ENCODE measurements at places on chromosomes 4 and X.

DNA sequence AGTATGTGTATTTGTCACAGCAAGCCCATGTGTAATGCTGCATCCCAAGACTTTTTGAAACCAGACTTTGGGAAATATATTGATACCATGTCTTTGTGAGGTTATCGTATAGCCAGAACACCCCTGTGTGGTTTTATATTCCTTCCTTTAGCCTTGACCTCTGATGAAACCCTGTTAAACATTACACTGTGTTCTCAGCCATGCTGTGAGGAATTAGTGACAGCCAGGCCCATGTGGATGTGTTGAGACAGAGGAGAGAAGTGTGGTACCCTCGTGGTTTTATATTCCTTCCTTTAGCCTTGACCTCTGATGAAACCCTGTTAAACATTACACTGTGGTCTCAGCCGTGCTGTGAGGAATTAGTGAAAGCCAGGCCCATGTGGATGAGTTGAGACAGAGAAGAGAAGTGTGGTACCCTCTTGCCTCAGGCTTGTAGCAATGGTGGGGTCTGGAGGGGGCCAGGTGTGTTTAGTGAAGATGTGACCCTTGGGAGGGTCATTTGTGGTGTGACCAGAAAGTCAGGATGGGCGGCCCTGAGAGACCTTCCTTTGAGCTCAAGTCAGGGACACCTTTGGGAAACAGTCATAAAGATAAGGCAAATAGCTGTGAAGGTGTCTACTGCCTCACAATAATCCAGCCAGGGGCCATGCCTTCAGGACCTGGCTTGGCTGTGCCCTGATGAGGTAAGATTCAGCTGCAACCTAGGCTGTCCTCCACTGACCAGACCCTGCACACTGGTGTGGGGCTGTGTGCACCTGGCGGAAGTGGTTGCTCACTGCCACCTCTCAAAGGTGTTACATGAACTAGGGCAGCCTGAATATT, 110.0 kb downstream of the IRF2 start:
- DNase-seq = no peak

DNA sequence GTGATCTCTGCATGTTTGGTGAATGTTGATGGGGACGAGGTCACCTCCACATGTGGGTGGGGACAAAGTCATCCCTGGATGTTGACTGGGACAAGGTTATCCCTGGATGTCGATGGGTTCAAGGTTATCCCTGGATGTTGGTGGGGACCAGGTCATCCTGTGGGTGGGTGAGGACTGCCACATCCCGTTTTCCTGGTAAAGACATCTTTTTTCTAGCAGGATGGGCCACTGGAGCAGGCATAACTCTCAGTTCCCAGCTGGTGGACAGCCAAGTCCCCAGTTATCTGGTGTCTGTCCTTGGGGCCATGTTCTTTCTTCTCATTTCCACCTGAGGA, 28.3 kb upstream of the PLCXD1 start:
- no peak for DNase-seq

- DNase-seq = no peak
Measured at GRCh38 chrX:38868321-38868720, 67.1 kb downstream of the MID1IP1 start.

DNA sequence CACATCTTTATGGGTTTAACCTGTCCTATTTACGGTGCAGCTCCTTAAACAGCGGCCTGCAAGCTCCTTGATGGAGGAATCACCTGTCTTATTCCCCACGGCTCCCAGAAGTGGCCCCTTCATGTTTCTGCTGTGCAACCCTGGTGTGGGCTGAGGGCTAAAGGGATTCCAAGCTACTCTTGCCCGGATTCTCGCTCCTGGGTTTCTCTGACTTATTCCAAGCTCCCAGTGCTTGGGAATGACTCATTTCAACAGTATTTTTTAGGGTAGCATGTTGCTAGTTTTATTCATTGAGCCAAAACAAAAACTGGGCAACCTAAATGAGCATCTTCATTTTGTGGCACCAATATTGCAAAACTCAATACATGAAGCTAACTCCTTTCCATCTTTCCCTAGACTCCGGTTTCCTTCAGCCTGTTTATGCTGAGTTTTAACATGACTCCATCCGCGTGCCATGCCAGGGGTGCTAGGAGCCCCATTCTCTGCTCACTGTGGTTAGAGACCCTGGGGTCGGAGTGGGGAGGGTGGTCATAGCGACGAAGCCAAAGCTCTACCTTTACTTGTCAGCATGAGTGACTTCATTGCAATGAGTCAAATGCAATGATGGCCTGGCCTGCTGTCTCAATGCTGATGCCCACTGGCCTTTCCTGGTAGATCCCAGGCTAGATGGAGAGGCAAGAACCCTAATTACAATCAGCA, 349.7 kb downstream of the NR3C2 start:
- DNase-seq = no peak

GRCh38 chr4:786861-787300, 39.0 kb downstream of the CPLX1 start:
- no peak for DNase-seq

- no peak for DNase-seq
Measured at GRCh38 chr4:87321888-87322287, 794 bp downstream of the HSD17B13 start.

DNA sequence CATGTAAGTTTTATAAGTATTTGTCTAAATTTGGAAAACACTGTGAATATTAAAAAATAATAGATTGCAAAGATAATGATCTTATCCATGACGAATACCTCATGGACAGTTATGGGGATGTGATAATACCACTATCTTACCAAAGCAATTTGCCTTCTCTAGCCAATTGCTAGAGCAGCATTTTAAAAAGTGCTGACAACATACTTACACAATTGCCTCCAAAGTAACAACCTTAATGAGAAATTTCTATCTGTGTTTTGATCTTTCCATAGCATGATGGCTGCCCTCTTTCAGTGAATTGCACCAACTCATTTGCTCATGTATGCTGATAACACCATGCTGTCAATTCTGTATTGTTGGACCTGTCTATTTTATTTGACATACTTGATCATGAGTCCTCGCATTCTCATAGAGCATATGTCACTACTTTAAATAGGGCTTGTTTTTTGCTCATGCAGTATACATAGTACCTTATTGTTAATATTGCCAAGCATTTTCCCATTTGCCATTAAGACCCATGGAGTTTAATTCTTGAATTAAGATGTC, 87.2 kb downstream of the MMRN1 start:
- DNase-seq = no peak

DNA sequence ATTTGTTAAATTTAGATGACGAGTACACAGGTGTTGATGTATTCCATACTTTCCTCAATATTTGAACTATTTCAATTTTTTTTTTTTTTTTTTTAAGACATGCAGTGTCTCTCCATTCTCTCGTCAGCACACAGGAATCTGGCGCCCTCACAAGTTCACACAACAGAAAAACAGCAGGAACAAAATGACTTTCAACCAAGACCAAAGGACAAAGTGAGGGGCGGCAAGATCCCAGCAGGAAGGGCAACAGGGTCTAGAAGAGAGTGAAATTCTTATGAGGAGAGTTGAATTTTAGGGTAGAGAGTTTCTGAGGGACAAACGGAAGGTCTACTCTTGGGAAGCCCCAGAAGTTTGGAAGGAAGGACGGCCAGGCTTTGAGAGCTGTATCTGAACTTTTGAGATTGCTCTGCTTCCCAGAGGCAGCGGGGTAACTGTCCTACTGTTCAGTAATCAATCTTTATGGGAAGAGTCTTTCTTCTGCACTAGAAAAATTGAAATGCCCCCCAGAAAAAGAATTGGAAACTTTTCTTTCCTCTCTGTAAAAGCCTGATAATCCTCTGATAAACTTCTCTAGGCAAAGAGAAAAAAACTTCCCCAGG, 760.2 kb downstream of the RAB28 start:
- DNase-seq = no peak

DNA sequence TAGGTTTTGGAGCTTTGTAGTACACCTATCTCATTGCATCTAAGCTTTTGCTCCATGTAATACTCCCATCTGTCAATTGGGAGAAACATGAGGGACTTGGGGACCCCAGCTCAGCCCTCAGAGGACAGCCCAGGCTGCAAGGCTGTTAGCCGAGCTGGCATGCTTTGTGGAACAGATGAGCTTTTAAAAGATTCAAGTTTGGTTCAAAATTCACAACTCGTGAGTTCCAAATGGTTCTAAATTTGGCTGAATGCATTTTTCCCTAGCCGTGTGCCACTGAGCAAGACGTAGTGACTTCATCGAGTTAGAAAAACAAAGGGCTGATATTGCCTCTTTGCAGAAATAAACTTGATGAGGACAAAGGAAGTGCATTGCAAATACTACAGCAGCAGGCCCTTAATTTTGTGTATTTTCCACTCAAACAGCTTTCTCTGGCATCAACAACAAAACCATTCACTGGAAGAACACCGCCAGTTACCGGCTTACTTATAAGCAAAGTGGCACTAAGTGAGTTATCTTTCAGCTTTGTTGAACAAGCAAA, 165.0 kb upstream of the HS3ST1 start:
- no peak for DNase-seq

DNA sequence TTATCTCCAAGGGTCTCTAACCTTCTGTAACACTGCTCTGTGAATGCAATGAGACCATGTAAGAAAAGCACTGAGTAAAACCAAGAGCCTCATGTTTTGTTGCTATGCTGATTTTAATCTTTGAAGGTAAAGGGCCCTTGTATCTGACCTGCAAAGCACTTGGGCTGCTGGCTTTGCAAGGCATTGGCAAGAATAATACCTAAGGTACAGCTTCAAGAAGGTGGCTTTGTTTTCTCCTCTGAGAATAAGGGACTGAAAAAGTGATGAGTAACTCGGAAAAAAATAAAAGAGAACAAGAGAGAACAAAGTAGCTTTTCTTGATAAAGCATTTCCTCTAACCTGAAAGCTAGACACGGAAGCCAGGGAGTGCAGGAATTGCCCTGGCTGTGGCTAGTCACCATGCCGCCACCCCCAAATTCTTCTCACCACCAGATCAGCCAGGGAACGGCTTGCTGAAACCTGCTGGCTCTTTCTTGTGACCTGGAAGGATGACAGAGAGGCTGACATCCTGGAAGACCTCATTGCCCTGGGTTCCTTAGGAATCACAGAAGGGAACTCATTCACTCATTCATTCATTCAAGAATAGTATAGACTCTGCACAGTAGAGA, 41.8 kb upstream of the HS3ST1 start:
- no peak for DNase-seq

DNA sequence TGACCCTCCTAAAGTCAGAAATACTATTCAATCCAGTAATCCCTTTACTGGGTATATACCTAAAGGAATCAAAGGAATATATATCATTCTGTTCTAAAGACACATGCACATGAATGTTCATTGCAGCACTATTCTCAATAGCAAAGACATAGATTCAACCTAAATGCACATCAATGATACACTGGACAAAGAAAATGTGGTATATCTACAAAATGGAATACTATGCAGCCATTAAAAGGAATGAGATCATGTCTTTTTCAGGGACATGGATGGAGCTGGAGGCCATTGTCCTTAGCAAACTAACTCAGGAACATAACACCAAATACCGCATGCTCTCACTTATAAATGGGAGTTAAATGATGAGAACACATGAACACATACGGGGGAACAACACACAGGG, 306.0 kb upstream of the EPHA5 start:
- DNase-seq = no peak

GRCh38 chr4:124423160-124423559, 289.4 kb downstream of the ANKRD50 start:
- DNase-seq = no peak

- DNase-seq = peak; percentile 84
Measured at GRCh38 chrX:11064851-11065600, 46.1 kb upstream of the HCCS start.

DNA sequence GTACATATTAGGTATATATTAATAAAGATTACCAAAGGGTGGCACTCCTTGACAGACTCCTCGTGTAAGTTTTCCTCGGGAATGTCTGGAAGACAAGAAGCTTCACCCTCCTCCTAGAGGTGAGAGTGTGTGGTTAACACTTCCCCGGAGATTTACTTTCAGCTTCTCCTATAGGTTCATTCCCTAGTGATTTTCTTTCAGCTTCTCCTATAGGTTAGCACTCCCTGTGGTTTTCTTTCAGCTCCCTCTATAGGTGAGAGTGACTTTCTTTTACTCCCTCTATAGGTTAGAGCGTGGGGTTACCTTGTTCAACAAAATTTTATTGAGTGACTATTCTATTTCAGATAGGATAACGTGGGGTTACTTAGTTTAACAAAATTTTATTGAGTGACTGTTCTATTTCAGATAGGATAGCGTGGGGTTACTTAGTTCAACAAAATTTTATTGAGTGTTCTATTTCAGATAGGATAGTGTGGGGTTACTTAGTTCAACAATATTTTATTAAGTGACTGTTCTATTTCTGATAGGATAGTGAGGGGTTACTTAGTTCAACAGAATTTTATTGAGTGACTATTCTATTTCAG, 106.0 kb upstream of the PLAC1 start:
- peak; percentile 45 for DNase-seq

GRCh38 chr4:153748378-153748777, 11.4 kb downstream of the RNF175 start:
- peak; percentile 66 for DNase-seq

GRCh38 chr4:42267724-42268123, 115.3 kb upstream of the BEND4 start:
- no peak for DNase-seq

DNA sequence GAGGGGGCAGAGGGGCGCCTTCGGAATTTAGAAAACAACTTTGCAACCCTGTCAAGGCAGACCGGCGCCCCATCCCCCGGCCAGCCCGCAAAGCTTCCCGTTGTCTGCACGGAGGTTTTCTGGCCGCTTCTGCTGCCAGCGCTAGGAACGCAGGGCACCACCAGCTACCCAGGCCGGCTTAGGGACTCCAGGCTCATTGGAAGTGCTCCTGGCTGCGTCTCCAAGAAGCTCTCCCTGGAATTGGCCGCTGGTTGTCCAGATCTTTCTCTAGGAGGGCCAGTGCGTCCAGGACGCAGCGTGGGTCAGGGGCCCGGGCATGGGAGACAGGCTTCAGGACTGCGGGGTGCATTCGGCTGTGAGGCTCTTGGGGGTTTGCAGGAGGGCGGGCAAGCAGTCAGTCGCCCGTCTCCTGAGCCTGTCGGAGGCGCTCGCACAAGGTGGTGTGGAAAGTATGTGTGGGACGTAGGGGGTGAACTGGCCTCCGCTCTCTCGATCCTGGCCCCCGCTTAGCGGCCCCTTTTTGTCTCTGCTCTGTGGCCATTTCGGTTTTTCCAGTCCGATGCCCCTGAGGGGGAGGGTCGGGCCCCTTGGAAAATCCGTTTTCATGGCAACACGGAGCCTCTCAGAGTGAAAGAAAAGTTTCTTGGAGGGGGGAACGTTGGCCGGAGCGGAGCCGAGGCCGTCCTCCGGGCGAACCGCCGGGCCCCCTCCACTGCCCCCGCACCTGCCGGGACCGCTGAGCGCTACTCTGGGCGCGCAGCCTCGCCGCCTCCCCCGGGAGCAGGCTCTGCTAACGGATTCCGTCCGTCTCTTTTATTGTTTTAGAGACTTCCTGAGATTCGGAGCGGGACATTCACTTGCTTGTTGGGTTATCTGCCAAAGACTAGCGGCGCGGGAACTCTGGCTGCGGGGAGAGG, 810 bp upstream of the SOX3 start:
- no peak for DNase-seq

GRCh38 chr4:27692158-27692557, 831.5 kb downstream of the STIM2 start:
- peak; percentile 30 for DNase-seq

GRCh38 chr4:13093170-13093569, 391.0 kb downstream of the RAB28 start:
- no peak for DNase-seq

Measured in fibroblast of skin of abdomen (primary cell).